ENCODE measurements at places on chromosomes 2 and 18.

DNA sequence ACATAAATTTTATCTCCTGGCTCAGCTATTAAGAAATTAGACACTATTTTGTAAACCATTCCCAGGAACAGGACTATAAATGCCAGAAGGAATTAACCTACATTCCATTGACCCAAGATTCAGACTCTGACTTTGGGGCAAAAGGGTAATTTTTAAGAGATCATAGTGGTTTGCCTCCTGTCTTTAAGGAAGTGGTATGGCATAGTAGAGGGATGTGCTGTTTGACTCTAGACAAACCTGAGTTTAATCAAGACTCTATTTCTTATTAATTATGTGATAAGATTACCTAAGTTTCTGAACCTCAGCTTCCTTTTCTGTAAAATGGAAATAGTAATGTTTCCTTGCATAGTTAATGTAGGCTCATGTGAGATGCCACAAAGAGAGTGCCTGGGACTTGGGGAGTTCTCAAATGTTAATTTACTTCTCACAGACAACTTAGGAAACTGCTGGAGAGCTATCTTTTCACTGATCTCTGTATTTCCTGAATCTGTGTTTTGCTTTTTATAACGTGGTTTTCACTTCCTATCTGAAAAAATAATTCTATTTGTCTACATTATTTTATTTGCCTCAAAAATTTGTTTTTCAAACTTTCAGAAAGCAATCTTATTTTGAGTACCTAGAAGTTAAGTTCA lies 11.9 kb upstream of the SLC40A1 start:
- DNase-seq = no peak

GRCh38 chr2:62806231-62806630 lies 100.7 kb downstream of the EHBP1 start:
- DNase-seq = no peak

DNA sequence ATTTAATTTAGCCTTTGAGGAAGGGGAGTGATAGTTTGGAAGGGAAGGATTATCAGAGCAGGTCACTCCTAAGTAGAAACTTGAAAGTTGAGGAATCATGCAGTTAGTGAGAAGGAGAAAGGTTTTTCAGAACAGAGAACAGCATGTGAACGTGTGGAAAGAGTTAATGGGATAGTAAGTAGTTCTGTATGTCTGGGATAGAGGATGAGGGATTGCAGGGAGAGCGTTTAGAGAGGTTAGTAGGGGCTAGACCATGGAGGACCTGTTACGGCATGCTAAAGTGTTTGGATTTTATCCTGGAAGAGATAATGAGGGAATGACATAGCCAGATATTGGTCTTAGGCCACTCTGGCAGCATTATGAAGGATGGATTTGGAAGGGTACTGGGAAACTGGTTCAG lies 1.8 kb downstream of the ZNF512 start:
- DNase-seq = no peak

DNA sequence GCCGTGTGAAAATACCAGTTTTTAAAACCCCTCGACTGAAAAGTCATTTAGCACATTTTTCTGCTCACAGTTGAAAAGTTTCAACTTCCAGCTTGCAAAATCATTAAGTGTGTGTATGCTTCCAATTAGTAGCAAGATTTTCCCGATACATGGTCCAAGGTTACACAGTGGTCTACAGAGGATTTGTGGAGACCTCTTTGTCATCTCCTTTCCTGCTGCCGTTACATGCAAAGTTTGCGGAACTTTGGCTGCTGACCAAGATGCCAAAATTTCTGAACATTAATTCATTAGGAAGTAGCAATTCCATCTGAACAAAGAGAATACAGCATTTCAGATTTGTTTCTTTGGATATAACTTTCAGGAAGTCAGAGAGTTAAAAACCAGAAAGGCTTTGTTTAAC lies 474.6 kb downstream of the PLCL1 start:
- DNase-seq = no peak

DNA sequence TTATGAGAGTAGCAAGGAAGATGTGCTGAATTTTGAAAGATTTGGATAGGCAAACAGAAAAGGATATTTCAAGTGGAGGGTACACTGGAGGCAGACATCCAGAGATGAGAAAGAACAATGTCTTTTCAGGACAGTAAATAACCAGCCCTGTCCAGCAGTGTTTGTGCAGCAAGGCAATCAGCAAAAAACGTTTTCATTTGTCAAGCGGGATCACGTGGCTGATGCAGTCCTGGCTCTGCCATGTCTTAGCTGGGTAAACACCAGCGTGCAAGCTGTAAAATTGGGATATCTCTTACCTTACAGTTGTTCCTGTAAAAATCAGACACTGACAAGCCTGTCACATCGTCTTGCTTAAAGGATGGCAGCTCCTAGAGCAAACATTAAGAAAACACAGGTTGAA lies 67.8 kb downstream of the CWC22 start:
- DNase-seq = no peak

DNA sequence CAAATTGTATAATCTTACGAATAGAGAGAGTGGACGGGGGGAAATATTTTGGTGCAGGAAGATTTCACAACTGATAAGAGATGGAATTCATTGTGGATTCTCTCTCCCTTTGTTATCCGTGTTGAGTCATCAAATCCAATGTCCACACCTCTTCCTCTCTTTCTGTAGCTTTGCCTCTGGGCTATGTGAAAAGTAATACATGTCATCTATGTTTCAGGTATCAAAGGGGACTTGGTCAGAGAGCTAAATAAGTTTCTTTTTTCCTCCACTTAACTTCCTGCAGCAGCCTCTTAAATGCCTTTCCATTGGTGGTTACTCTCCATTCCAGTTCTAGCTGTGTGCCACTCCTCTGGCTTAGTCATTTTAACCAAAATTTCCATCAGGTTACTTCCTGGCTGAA lies 169.3 kb upstream of the NXPH2 start:
- no peak for DNase-seq

DNA sequence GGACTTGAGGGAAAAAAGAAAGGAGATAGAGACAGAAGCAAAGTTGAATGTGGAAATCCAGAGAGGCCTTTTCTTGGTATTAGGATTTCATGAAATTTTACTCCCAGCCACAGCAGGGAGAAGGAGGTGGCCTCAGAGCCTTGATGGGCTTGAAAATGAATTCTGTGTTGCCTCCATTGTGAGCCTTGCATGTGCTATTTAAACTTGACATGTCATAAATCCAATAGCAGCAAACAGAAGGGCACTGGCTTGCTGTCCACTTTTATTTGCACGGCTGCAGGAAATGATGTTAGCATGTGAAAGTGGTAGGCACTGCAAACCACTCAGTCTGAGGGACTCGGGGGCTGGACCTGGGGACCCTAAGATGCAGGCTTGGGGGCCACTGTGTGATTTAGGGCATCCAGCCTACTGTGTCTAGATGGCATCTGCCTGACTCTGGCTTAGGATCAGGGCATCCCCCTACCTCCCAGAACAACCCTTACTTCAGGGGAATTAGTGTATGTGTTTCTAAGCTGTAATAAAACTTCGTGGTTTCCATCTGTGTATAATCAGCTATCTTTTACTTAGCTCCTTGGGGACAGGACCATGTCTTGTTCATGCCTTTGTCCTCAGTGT lies 139.1 kb upstream of the SKOR2 start:
- DNase-seq = no peak

DNA sequence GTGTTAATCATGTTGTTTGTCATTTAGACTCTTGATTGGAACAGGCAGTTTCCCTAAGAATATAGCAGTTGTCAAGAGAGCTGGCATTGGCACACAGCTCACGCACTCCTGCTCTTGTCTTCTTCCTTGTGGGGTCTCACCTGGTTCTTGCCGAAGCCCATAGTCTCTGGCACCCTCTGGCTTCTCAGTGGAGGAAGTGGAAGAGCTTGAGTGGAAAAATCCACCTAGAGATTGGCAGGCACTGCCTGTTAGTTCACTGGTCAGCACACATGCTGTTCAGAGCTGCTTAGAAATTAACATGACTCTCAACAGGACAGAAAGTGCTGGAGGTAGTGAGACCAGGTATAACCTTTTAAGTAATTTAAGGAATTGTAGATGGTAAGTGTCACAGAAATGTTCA lies 28.3 kb downstream of the SCTR start:
- no peak for DNase-seq

DNA sequence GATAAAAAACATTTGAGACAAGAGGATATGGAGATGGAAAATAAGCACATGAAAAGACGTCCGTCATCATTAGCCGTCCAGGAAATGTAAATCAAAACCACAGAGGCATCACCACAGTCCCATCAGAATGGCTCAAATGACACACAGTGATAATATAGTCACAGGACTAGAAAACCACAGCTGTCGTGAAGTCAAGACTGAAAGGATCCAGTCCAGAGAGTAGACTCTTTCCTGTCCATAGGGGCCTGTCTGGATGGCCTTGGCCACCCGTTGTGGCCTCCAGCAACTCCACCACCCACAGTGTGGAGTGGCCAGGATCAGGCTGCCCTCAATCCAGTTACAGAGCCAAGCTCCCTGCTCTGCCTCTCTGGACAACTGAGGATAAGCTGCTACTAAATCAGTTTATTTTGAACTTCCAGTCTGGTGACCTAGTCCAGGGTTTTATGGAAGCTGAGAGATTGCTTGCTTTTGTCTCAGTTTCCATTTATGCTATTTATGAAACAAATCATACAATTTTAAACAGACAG lies 60.4 kb downstream of the RHOB start:
- no peak for DNase-seq

DNA sequence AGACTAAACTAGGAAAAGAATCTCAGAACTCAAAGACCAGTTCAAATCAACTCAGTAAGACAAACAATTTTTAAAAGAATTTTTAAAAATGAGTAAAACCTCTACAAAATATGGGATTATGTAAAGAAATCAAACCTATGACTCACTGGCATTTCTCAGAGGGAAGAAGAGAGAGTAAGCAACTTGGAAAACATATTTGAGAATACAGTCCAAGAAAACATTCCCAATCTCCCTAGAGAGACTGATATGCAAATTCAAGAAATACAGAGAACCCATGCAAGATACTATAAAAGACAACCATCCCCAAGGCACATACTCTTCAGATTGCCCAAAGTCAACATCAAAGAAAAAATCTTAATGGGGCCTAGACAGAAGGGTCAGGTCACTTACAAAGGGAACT lies 162.7 kb downstream of the WDPCP start:
- no peak for DNase-seq

- DNase-seq = no peak
These were observed 480.4 kb upstream of the TRIB2 start for GRCh38 chr2:12236136-12236844.

- no peak for DNase-seq
These were observed 102.3 kb downstream of the TGIF1 start for GRCh38 chr18:3552305-3552704.

DNA sequence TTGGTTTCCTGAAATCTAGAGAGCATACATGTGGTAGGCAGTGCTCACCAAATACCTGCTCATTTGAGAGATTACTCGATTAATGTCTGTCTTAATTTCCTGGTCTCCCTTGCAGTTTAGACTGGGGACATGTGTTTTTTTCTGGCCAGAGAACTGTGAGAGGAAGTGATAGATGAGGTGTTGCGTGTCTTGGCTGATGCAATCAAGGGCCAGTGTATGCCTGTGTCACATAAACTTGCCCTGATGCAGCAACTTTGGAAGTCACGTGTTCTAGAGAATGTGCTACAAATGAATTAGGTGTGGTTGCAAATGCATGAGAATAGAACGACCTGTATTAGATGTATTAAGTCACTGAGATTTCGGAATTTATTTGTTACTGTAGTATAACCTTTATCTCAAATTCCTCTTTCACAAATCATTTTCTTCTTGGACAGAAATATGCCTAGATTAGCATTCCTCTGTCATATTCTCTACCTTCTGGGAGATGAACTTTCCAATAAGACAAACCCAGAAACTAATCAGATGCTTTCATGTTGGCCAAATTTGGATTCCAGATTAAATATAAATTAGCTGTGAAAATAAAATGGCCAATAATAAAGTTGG lies 9.9 kb upstream of the IL1A start:
- peak; percentile 31 for DNase-seq

Measured in A549 (cell line).